Peyer's patch (tissue), 4 donors: ENCODE measurements at places on chromosomes 2 and 18. TPM values are rescaled to one million over a fixed set of nuclear protein-coding genes. Genes with fewer than 3 reads are reported as not detected.

The GALR1 gene
- 0.83 TPM for total RNA-seq

The UGT1A7 gene
- 33.9 TPM for total RNA-seq

The GALNT5 gene
- 20.1 TPM for total RNA-seq

The COLEC11 gene
- not detected for total RNA-seq

The TEKT4 gene
- total RNA-seq, result not detected

The NT5DC4 gene
- not detected for total RNA-seq

The RFTN2 gene
- total RNA-seq, result 1.1 TPM

The MAP2 gene
- 0.70 TPM for total RNA-seq

The RAB17 gene
- 66.0 TPM for total RNA-seq

The SLC4A3 gene
- 8.1 TPM for total RNA-seq

The AQP12B gene
- total RNA-seq, result not detected

The KYNU gene
- total RNA-seq, result 0.53 TPM

The DUSP28 gene
- total RNA-seq, result 4.2 TPM

The C2orf92 gene
- 22.0 TPM for total RNA-seq

The FABP1 gene
- total RNA-seq, result 598 TPM

The BUB1 gene
- total RNA-seq, result 5.8 TPM

The ABCG5 gene
- total RNA-seq, result 7.1 TPM

The TUBA3E gene
- not detected for total RNA-seq

The GTF2A1L gene
- total RNA-seq, result 0.94 TPM

The ANKZF1 gene
- total RNA-seq, result 116 TPM

The FEV gene
- total RNA-seq, result 3.2 TPM

The GNAL gene
- 4.6 TPM for total RNA-seq

The PRLH gene
- total RNA-seq, result not detected

The GRHL1 gene
- not detected for total RNA-seq

The ABCG8 gene
- 3.3 TPM for total RNA-seq

The SERPINB12 gene
- not detected for total RNA-seq

The SH3RF3 gene
- 1.1 TPM for total RNA-seq

The RGPD3 gene
- total RNA-seq, result 0.83 TPM

The HAAO gene
- 15.7 TPM for total RNA-seq

The OSR1 gene
- 5.0 TPM for total RNA-seq

The NEB gene
- total RNA-seq, result 2.7 TPM

The CGREF1 gene
- not detected for total RNA-seq

The FAM237A gene
- not detected for total RNA-seq

The GDF7 gene
- 0.40 TPM for total RNA-seq

The ADRA2B gene
- 0.67 TPM for total RNA-seq

The RESP18 gene
- total RNA-seq, result not detected

The DHRS9 gene
- 6.6 TPM for total RNA-seq

The MYO5B gene
- total RNA-seq, result 158 TPM

The COL3A1 gene
- total RNA-seq, result 317 TPM

The OSBPL1A gene
- total RNA-seq, result 61.8 TPM

The LIMS4 gene
- total RNA-seq, result 3.1 TPM

The ICOS gene
- total RNA-seq, result not detected

The BMP10 gene
- total RNA-seq, result not detected

The POTEI gene
- not detected for total RNA-seq

The CD8B2 gene
- 0.35 TPM for total RNA-seq

The FBXO36 gene
- total RNA-seq, result not detected

The TACR1 gene
- 1.1 TPM for total RNA-seq

The GNLY gene
- total RNA-seq, result 15.3 TPM

The NAT8 gene
- total RNA-seq, result not detected

The SLC5A7 gene
- not detected for total RNA-seq

The BOLL gene
- total RNA-seq, result not detected

The KIAA2012 gene
- total RNA-seq, result not detected

The TANC1 gene
- total RNA-seq, result 53.2 TPM

The POMC gene
- total RNA-seq, result not detected

The ZBTB14 gene
- total RNA-seq, result 15.0 TPM

The ZNF396 gene
- total RNA-seq, result 1.9 TPM
